ENCODE measurements at places on chromosomes 16 and 17.

GRCh38 chr17:48769009-48769675 is 40.6 kb upstream of the HOXB13 start:
- no peak for DNase-seq

GRCh38 chr16:63473725-63474124 is 1437.5 kb upstream of the CDH8 start:
- DNase-seq = no peak

GRCh38 chr16:72827866-72828265 is 220.1 kb downstream of the ZFHX3 start:
- no peak for DNase-seq

DNA sequence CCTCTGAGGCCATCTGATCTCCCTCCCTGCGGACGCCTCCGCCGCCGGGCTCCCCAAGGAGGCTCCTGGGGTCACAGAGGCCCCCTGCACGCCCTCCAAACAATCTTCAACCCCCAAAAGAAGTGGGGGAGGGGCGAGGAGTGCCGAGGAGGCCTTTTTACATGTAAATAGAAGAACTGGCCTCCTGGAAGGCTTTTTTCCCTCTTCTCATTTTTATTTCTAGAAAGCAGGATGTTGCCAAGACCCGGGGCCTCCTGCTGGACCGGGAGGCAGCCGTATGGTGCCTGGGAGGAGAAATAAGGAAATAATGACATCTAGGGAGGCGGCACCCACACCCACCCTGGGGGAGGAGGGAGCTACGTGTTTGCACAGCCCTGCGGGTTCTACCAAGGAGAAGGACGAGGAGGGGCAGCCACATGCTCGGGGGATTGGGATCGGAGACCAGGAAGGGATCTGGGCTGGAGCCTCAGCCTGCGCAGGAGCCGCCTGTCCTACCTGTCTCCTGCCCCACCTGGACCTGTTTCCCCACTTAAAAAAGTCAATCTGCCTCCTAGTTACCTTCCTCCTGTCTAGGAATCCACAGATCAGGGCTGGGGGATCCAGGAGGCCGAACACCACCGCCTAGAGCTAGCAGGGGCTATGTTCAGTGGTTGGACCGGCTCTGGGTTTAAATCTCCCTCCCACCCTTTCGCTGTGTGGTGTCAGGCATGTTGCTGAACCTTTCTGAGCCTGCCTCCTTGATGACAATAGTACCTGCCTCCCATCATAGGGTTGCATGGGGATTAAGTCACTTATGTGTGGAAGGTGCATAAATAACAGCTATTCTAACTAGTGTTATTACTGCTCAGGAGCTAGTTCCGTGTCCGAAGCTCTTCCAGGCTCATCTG is 175.7 kb upstream of the GSE1 start:
- peak; percentile 93 for DNase-seq

DNA sequence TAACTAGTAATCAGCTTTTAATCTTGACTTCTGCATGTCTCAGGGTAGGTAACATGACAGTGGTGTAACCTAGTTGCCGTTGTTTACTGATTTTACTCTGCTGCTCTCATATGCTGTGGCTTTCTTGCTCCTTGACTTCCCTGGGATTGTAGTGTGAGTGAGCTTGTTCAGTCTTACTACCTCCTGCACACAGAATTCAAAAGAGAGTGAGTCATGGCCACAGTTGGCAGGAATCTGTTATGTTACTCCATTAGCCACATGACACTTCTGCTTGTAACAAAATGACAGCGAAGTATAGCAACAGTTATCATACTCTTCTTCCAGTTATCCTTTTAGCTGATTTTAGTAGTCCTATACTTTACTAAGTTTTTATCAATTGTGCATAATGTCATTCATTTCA is 18.8 kb downstream of the TNRC6A start:
- DNase-seq = no peak

DNA sequence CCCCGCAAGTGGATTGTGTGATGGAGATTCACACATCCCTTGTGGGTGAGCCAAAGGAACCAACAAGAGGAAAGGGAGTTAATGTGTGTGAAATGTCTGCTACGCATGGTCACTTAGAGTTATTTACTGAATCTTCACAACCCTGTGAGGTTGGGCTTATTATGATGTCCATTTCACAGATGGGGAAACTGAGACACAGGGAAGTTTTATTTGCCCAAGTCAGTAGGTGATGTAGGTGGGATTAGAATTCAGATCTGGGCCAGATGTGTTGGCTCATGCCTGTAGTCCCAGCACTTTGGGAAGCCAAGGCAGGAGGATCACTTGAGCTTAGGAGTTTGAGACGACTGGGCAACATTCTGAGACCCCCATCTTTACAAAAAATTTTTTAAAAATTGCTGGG is 11.6 kb upstream of the DLX4 start:
- no peak for DNase-seq

DNA sequence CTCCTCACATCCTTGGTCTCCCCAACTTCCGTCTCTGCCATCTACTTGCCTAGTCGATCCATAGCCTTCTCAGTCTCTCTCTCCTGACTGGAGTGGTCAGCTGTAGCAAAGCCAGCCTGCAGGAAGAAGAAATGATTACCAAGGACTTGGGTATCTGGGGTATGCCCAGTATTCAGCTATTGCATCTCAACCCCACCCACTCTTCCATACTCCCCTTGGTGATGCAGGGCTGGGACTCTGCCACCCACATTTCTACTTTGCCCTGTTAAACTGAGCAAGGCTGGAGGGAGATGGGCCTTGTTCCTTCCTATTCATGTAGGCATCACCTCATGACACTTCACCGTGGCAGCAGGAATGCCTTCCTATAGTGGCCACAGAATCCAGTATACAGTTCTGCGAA is 2.3 kb downstream of the COPRS start:
- no peak for DNase-seq

GRCh38 chr16:48972236-48972635 is 309.4 kb downstream of the CBLN1 start:
- no peak for DNase-seq

DNA sequence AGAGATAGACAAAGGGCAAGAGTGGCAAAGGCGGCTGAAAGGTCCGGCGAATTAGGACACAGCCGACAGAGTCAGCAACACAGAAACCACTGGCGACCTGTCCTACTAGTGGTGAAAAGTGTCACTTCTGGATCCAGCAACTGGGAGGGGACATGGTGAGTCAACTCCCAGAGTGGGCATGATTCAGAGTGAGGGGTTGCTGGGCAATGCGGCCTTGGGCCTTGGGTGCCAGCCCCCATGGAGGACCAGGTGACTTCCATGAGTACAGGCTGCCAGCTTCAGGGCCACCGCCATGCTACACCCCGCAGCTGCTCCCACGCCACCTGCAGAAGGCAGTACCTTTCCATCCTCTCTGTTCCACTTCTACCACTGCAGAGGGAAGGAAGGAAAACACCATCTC is 110.6 kb downstream of the ZFHX3 start:
- no peak for DNase-seq

GRCh38 chr16:81745704-81746558 is 33.2 kb upstream of the PLCG2 start:
- DNase-seq = no peak

- no peak for DNase-seq
Observed at GRCh38 chr16:19265380-19265930, 20.1 kb upstream of the CLEC19A start.

GRCh38 chr16:13110124-13110796 is 208.9 kb downstream of the SHISA9 start:
- no peak for DNase-seq

GRCh38 chr17:75020331-75021110 is 8.1 kb downstream of the MRPL58 start:
- no peak for DNase-seq

GRCh38 chr16:65572156-65572555 is 450.3 kb upstream of the CDH11 start:
- DNase-seq = no peak

- DNase-seq = no peak
Observed at GRCh38 chr17:47945529-47946508, 4.4 kb downstream of the PNPO start.

DNA sequence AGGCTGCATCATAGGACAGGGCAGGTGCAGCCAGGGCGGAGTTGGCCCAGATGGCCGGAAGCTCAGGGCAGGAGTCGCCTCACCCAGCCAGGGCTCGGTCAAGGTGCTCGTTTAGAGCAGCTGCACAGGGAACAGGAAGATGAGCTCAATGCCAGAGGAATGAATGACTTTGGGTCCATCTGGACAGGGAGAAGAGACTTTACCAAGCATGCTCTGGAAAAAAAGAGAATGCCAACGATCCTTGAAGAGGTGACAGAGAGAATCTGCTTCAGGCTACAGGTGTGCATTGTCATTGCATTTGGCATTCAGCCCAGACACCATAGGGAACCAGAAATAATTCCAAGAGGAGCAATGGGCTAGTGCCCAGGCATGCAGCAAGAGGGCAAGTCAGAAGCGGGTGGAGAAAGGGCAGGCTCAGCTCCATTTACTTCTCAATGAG is 6.7 kb upstream of the MPP3 start:
- DNase-seq = peak; percentile 95

DNA sequence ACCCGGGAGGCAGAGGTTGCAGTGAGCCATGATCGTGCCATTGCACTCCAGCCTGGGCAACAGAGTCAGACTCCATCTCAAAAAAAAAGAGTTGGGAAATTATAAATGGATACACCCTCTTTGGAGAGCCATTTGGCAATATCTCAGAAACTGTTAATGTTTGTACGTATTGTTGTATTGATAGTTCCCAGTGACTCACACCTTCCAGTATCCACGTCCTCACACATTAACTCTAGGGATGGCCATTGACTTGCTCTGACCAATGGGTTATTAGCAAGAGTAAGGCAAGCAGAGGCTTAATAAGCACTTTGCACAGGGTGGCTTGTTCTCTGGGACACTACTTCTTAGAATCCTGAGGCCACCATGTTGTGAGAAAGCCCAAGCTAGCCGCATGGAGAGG is 107.6 kb upstream of the LHX1 start:
- no peak for DNase-seq

GRCh38 chr16:63346000-63346399 is 1309.8 kb upstream of the CDH8 start:
- no peak for DNase-seq

- no peak for DNase-seq
Observed at GRCh38 chr16:11224096-11224893, 31.7 kb downstream of the SOCS1 start.

GRCh38 chr17:17886226-17886625 is 49.4 kb upstream of the SREBF1 start:
- no peak for DNase-seq

DNA sequence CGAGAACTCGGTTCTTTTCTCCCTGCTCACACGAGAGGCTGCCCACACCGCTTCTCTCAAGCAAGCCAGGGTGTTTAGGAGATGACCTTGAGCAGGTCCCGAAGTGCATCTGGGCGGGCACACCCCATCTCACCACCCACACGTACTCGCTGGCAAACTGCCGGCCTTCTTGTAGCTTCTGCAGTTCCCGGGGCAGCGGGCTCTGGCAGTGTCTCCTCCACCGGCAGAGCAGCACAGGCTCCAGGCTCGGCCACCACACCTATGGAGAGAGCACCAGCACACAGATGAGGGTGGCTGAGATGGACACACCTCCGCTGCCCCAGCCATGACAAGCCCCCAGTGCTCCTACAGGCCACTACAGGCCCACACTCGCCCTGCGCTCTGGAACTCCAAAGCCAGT is 23.5 kb downstream of the ZNF276 start:
- no peak for DNase-seq

DNA sequence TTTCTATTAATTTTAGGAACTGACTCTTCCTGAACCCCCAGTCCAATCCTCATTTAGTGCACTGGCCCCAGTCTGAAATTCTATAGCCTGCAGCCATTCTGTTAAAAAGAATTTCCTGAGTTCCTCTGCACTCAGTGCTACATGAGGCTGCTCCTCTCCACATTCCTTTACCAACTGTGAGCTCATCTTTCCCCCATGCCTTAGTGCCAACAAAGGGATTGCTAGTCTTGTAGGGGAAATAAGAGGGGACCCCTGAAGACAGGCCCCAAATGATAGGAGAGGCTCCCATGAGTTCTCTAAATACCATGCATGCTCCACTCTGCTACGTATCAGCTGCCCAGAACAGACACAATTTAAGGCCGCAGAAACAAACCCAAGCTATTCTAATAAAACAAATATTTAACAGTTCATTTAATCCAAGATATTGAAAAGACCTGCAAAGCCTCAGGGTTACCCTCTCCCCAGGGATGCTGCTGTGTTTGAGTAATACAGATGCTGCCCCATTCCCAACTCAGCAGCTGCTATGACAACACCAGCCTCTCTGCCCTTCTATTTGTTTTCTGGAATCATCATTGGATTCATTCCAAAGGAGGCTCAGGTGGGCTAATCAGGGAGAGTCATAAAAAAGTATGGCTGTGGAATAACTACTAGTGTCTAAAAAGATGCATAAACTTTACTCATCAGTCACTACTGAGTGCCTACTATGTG is 228.5 kb downstream of the TOX3 start:
- peak; percentile 93 for DNase-seq

GRCh38 chr16:49373504-49373903 is at the start of gene C16orf78:
Gene C16orf78, plus strand, starts transcription at chr16:49373804. Its CDS starts 136 bp downstream, at chr16:49373940.
- DNase-seq = no peak

GRCh38 chr17:80416940-80417293 is 1.9 kb downstream of the ENDOV start:
- no peak for DNase-seq

DNA sequence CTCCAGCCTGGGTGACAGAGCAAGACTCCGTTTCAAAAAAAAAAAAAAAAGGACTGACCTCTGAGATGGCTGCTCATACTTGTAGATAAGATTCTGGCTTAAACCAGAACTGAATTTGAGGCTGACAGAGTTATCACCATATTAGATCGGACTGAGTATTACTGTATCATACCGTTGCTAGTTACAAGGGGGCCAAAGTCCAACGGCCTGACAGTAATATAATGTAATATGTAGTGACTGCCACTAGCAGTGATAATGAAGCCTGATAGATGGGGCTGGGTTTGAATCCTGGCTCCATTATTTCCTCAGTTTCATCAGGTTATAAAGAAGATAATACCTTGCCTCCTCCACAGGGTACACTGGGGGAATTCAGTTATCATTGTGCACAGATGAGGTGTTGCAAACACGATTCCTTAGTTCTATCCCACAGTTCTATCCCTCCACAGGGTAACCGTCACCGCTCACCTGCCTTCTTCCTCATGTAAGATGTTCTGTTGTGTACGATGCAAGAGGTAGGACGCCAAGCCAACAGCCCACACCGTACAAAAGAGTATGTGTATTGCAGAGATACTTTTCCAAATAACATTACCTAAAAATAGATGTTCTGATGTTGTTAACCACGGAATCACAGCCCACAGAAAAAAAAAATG is 5.2 kb downstream of the TMEM220 start:
- no peak for DNase-seq

GRCh38 chr16:72975809-72976437 is 72.0 kb downstream of the ZFHX3 start:
- DNase-seq = no peak
